NB4 (cell line): ENCODE measurements at places on chromosomes 5 and 9.
A peak's percentile ranks its signal among the peaks of the same experiment; 100 is the strongest.

DNA sequence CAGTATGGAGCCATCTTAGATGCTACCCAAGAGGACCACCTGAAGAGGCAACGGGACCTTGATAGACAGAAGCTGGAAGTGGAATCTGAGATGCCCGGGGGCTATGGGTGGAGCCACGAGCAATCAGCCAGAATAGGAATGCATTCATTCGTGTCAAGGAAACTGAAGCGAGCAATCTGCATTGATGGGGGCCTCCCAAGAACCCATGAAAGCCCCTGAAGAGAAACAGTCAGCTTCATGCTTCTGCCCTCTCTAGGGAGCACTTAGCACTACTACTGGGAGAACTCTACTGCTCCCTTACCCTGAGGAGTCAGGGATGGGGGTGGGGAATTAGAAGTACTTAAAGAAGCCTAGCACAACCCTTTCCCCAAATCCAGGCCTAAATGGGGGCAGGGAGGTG is 51.9 kb upstream of the TCERG1 start:
- no peak for DNase-seq

- DNase-seq = no peak
These were observed 65.6 kb downstream of the HOMER1 start for GRCh38 chr5:79448336-79448735.

GRCh38 chr9:28207657-28208056 is 634.4 kb upstream of the C9orf72 start:
- no peak for DNase-seq

DNA sequence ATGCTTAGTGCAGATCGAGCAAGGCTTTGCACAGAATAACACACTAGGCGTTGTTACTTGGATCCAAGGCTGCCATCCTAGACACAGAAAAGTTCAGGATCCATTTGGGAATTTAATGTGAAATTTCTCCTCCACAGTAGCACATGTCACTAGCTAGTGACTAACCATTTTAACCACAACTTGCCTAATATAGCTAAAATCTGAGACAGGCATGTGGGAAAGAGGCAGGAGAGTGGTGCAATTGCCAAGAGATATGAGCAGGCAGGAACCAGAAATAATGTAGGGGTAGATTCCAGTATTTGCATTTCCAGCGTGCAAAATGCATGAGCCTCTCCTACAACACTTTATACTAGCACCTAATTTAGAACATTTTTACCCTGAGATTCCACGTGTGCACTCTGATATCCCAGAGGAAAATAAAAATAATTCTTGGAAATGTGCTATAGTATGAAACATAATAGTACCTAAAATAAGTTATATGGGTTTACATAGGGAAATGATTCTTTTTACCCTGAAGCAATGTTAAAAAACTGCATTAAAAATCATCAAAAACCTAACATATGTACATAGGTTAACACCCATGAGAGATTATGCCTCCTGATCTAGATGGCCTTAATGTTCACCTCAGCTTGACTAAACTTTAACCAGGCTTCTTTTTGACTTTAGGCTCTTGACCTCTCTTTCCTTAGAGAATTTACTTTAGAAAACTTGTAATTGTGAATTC is 1230.6 kb upstream of the NUDT12 start:
- no peak for DNase-seq

DNA sequence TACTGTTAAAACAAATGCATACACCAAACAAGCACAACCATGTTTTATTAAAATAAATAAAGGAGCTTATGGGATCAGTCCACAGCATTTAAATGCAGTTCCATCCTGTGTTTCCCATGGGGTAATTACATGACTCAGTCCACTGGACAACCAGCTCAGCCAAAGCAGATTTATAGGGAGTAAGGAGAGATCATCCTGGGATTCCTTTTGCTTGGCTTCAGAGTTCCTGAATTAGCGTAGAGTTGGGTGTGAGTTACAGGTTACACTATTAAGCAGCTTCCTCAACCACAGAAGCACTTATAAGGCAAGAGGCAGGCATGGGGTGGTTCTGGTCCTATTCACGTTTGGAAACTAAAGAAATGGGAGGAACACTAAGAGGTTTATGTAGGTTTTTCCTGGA is 381.1 kb upstream of the ACTBL2 start:
- no peak for DNase-seq

DNA sequence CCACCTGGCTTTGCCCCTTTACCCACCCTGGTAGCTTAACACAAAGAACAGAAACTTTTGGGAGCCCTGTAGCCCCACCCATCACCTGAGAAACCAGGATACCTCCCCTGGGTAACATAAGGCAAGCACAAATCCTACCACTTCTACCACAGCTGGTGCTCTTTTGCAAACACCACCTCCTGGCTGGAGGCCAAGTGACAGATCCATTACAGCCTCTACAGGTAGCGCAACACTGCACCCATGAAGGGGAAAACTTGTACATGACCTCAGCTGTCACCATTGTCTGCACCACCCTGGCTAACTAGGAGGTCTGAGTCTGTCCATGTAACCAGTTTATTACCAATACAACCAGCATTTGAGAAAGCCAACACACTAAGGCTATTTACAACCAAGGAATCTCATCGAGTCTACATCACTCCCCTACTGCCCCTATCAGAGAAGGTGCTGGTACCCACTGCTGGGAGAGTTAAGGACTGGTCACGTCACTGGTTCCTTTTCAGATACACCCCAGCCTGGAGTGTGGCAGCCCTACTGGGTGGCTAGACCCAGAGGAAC is 128.6 kb downstream of the PJA2 start:
- no peak for DNase-seq

DNA sequence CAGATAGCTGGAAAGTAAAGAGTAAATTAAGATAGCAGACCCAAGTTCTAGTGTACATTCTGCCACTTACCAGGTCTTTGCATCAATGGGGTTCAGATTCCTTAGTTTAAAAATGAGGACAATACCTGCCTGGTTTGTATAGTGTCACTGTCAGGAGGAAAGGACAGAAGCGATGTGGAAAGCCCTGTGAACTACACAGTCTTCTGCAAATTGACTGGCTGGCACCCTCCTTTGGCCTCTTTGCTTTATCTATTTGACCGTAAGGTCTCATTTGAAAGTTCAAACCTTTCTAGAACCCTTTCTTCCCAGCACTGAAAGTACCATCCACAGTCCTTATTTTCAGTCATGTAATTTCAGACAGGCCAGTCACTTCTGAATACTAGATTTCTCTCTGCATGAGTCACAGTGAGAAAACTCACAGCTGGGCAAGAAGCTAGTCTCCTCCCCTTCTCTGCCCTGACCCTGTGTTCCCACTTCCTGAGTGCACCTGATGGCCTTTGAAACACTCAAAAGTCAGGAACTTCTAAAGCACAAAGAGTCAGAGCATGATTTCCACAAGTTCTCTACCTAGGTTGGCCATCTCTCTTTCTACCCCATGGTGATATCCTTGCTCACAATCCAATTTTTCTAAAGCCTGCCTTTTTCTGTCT is 91.3 kb upstream of the RASEF start:
- DNase-seq = no peak

GRCh38 chr5:65329266-65329665 is 152.5 kb downstream of the ADAMTS6 start:
- DNase-seq = no peak

GRCh38 chr5:96384353-96384752 is 48.7 kb downstream of the PCSK1 start:
- DNase-seq = no peak

GRCh38 chr5:175517824-175518450 is 39.6 kb downstream of the SFXN1 start:
- DNase-seq = no peak

DNA sequence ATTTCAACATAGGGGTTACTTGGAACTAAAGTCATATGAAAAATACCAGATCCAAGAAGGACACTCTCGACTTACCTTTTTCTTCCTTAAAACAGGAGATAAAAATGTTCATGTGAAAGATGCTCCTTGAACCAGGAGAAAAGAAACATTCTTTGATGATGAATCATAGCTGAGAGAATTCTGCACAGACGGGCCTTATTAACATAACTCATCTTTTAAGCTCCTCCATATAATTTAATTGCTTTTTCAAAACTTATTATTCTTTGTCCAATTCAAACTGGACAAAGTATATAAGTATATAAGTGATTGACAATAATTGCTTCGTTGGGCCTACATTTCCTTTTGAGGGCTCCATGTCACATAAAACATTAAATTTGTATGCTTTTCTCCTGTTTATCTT is 945.2 kb upstream of the C9orf72 start:
- no peak for DNase-seq

DNA sequence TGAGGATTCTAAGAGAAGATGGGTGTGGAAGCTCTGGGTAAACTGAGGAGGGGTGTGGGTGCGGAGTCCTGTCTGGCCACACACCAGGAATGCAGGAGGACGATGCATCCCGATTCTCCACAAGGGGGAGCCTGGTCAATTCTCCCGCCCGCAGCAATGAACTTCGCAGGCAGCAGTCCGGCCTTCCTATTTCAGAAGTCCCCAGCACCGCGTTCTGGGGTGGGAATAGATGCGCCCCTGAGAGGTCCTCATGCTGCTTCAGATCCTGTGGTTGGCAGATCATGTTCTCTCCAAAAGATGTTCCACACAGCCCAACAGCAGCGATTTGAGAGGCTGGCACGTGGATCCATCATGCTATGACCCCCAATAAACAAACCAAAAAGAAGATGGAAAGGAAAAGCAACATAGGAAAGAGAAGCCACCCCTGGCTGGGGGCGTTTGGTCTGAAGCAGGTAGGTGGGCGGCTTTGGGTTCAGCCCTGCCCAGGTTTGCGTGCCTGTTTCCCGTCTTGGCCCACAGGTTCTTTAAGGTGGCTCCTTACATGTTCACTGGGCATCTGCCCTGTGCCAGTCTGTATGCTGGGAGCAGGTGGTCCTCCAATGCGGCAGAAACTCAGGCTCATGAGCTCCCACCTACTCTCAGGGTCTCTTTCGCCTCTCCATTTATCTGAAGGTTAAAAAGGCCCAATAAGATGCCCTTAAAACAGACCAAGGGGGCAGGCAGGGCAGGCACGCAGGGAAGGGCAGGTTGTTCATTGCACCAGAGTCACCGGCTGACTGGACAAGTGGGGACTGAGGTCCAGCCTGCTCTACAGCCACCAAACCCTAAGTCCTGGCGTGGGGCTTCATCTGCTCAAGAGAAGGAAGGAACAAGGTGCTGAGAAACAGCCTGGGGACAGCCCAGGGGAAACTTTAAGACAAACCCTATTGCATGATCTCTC is 171.6 kb downstream of the PAX5 start:
- DNase-seq = peak; percentile 40

- DNase-seq = no peak
These were observed 19.1 kb downstream of the RAPGEF6 start for GRCh38 chr5:131615957-131616356.

GRCh38 chr5:130528474-130528873 is 624.2 kb downstream of the CHSY3 start:
- no peak for DNase-seq

DNA sequence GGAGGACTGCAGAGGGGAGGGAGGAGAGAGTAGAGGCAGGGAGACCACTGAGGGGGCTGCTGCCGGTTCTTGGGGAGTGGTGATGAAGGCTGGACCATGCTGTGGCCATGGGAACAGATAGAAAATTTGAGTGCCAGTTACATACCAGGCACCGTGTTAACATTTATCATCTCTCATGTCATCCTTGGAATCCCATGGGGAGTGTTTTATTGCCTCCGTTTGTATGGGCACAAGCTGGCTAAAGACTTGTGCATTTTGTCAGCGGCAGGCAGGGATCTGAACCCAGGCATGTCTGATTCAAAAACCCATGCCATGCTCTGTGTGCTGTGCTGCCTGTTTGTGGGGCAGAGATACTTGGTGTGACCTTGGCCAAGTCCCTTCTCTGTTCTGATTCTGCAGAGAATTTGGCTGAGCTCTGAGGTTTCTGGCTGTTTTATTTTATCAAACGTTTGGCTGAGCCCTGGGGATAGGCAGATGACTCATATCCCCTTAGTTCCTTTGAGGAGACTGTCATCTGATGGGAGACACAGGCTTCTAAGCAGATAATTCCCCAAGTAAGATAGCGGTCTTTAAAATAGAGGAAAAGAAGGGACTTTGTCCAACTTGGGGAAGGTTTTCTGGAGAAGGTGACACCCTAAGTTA is 22.2 kb downstream of the COL27A1 start:
- DNase-seq = peak; percentile 70

DNA sequence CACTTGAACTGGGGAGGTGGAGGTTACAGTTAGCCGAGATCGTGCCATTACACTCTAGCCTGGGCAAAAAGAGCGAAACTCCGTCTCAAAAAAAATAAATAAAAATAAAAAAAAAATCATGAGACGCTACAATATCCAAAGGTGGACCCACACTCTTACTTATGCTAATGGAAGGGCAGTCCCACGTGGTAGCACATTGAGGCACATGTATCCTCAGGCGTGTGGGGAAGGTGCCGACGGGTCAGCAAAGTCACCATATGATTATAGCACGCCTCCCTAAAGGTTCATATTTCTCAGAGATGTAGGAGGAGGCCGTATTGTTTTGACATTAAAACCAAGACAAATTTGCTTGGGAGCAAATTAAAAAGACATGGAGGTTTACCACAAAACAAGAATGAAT is 201.6 kb downstream of the LRRC70 start:
- no peak for DNase-seq

DNA sequence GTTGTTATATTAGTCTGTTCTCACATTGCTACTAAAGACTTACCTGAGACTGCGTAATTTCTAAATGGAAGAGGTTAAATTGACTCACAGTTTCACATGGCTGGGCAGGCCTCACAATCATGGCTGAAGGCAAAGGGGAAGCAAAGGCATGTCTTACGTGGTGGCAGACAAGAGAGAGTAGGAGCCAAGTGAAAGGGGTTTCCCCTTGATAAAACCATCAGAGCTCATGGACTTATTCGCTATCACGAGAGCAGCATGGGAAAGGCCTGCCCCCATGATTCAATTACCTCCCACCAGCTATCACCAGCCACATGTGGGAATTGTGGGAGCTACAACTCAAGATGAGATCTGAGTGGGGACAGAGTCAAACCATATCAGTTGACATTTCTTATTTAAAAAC is 374.5 kb upstream of the RORB start:
- DNase-seq = no peak
